ENCODE measurements at places on chromosomes 13 and 19.

GRCh38 chr13:75896271-75896670 is 260.1 kb downstream of the LMO7 start:
- DNase-seq, result no peak

DNA sequence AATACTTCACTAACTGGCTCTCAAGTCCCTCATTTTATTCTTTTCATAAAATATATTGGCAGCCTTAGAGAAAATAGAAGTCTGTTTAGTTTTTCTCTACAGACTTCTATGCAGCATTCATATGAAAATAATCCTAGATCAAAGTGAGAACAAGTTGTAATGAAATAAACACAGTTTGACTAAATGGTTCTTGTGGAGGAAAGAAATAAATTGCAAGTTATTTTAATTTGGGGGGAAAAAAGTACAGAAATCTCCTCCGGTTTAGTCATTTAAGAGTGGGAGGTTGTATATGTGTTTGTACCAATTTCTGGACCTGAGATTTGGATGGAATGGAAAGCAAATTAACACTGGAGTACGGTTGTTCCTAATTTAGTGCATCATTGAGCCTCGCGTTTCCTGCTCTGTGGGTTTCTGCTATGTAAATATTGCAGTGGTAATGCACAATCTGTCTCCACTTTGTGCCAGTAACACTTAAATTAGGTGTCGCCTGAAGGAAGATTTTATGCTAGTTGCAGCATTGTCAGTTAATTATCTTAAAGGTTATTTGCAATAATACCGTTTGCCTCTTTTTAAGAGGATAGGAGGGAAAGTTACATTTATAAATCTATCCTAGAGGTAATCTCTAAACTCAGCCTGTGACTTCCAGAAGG is 100.2 kb downstream of the ZIC5 start:
- DNase-seq, result no peak

- DNase-seq, result no peak
These were observed 826.7 kb downstream of the DIAPH3 start for GRCh38 chr13:59337070-59337469.

DNA sequence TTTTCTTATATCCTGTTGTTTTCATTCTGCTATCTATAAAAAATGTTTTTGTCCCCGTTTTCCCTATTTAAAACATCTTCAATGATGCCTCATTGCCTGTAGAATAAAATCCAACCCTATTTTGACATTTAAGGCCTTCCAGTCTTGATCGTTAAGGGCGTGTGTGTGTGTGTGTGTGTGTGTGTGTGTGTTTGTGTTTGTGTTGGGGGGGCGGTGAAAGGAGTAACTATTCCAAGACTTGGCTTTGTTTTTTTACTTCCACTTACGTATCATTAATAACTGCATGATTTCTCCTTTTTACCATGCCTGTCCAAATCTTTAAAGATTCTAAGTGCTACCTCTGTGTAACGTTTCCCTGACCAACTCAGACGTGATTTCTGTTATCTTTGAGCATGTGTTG is 784 bp downstream of the PIBF1 start:
- no peak for DNase-seq

DNA sequence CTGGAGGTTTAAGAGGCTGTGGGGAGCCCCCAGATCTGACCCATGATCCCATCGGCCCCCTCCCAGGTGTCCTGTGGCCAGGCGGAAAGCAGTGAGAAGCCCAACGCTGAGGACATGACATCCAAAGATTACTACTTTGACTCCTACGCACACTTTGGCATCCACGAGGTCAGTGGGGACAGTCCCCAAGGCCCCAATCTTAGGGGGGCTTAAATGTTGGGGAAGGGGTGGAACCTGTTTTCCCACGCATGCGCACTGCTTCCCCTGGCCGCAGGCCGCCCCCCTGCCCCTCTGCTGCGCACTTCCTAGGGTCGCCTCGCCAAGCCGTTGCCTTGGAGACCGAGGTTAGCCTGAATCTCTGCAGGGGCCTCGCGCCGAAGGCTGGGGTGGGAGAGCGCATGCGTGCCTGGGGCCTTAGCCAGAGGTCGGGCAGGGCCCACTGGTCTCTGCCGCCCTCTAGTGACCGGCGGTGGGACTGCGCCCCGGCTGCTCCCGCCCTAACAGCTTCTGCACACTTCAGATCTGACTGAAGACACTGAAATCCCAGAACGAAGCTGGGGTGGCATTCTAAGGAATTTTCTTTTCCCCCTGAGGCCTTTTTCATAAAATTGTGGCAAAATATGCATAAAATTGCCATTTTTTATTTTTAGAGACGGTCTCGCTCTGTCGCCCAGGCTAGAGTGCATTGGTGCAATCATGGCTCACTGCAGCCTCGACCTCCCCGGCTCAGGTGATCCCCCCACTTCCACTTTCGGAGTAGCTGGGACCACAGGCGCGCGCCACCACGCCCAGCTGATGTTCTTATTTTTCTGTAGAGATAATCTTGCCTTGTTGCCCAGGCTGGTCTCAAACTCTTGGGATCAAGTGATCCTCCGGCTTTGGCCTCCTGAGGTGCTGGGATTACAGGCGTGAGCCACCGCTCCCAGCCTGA is 3.6 kb downstream of the PRMT1 start:
- DNase-seq, result peak; percentile 93

- peak; percentile 32 for DNase-seq
These were observed 17.4 kb upstream of the KCTD12 start for GRCh38 chr13:76903544-76904162.

DNA sequence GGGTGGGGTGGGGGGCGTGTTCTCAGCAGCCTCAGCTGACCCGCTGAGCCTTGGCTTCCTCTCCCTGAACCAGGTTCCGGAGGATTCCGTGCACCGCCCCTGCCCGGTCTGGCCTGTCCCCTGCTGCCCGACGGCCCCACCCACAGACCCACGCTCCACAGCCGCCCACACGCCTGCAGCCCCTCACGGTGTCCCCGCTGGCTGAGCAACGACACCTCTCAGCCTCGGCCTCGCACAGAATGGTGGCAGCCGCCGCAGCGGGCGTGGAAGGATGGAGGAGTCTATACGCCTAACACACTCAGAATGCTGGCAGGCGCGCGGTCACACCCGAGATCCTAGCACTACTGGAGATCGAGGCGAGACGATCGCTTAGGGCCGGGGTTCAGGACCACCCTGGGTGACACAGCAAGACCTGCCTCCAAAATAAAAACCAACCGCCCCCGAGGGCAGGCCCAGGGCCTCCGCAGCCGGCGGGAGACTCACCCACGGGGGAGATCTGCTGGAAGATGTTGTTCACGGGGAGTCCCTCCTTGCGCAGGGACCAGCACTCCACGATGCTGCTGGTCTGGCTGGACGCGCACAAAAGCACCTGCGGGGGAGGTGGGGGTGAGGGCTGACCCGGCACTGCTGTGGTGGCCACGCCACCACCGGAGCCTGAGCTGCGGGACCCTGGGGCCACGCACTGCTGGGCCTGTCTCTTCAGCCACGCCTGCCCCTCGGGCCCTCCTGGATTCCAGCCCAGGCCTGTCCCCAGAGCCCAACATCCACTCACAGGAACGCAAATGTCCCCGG is 8.4 kb downstream of the MED16 start:
- DNase-seq, result no peak

DNA sequence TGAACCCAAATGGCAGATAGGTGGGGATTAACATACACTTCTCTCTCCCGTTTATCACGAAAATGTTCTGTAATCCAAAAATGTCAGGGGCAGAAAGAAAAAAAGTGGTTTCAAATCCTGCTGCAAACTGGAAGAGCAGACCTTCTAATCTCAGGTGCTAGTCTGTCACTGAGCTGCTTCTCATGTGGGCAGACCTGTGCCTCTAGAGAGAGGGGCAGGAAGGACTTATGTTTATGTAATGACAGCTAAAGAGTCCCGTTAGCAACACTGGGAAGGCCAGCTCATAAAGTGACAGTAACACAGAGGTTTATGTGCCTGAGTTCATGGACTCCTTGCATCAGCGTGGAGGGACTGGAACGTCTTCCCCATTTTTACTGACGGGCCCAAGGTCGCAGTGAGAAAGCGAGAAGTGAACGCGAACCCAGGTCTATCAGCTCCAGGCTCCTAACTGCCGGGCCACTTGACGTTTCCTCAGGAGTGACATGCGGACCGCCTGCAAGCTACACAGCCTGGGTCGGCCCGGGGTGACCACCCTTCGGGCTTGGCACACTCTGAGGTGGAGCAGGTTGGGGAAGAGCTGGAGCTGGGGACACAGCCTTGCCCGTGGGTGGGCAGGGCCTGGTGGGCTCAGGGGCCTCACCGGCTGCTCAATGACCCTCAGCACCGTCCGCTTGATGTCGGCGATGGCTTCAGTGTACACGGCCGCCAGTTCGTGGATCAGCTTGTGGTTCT is 9.6 kb upstream of the RSPH6A start:
- no peak for DNase-seq

DNA sequence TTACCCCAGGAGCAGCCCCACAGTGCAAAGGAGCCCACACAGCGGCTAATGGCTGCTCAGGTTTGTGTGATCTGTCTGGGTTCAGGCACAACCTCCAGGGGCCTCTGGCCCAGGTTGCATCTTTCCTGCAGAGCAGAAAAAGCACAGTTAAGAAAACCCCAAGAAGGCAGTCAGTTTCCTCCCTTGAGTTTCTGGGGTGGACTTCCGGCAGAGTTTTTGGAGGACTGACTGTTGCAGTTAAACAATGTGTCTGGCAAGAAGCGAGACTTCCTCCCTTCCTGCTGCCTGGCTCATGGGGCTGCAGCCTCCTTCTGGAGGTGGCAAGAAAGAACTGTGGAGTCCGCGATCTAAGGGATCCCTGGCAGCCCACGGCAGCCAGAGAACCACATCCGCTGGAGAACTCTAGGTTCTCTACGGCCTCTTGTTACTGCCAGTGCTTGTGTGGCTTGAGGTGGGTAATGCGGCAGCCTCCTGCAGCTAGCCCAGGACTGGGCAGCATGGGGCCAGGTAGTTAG is 114.4 kb downstream of the ZDHHC20 start:
- DNase-seq, result no peak

DNA sequence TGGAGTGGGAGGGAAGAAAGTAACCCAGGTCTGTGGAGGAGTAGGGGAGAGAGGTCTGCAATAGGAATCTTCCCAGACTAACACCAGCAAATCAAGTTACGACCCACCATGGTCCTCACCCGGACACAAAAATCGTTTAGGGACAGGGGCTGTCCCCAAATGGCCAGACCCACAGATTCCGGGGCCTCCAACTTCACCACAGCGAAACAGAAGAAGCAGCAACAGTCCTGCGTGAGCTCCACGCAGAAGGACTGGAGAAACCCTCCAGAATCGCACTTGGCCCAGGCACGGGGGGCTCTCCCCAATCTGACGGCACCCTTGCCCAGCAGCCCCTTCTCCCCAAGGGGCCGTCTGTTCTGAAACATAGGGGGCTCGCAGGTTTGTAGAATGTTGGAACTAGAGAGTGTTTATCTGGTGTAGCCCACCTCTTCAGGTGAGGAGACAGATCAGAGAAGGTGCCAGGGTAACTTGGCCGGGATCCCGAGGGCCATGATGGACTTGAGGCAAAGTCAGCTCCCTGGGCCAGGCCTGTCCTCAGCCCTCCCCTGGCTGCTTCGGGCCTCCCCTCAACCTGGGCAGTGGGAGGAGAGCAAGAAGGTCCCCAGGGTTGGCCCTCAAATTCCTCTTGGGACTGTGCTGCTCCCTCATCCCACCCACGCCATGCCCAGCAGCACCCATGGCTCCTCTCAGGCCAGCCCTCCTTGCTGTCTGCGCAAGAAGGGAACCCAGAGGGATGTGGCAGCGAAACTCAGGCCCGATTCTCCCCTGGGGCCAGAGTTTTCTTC is 82.5 kb upstream of the GPR183 start:
- no peak for DNase-seq

GRCh38 chr19:11813703-11814028 is 407 bp upstream of the ZNF440 start:
- DNase-seq, result no peak

GRCh38 chr19:8731428-8732169 is 10.2 kb downstream of the OR2Z1 start:
- DNase-seq, result no peak

- DNase-seq, result peak; percentile 40
These were observed 8.9 kb upstream of the MYO1F start for GRCh38 chr19:8585894-8586750.

DNA sequence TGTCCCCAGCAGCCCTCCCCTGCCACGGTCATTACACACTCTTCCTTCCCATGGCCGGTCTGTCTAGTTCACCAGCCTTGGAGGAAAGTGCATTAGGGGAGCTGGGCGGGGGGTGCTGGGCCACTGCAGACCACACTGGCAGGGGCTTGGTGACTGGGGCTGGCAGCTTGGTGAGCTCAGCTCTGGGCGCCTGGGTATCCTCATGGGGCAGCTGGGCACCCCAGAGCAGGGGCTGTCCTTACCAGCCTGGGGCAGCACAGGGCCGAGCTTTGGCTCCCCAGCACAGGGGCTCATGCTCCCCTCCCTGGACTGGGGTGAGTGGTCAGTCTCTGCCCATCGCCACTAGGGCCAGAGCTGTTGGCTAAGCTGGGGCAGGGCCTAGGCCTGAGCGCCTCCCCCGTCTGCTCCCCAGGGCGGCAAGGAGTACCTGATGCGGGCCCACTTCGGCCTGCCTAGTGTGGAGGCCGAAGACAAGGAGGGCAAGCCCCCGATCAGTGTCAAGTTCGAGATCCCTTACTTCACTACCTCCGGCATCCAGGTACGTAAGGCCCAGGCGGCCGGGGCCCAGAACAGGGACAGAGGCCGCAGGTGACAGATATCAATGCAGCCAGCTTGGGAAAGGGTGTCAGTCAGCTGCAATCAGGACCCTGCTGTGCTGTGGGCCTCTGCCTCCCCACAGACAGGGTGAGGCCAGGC is 35.5 kb downstream of the AP1M1 start:
- no peak for DNase-seq

DNA sequence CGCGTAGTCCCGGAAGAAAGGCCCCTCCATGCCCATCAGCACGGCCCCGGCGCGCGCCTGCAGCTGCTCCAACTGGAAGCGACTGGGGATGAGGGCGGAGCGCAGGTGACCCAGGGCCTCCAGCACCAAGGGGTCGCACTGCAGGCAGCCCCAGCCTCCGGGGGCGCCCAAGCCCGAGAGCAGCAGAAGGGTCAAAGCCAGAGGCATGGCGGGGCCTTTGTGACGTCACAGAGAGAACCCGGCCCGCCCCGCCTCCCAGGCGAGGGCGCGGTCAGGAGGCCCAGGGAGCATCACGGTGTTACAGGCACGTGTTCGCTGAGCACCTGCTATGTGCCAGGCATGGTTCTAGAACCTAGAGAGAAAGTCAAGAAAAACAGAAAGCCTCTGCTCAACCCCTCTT is at the start of gene IZUMO2:
Gene IZUMO2, minus strand, starts transcription at position 294 of the 400 bp plus-strand sequence. Its CDS starts 87 bp downstream, at position 207.
- no peak for DNase-seq

GRCh38 chr19:2758601-2759313 is 18.9 kb upstream of the SLC39A3 start:
- no peak for DNase-seq

DNA sequence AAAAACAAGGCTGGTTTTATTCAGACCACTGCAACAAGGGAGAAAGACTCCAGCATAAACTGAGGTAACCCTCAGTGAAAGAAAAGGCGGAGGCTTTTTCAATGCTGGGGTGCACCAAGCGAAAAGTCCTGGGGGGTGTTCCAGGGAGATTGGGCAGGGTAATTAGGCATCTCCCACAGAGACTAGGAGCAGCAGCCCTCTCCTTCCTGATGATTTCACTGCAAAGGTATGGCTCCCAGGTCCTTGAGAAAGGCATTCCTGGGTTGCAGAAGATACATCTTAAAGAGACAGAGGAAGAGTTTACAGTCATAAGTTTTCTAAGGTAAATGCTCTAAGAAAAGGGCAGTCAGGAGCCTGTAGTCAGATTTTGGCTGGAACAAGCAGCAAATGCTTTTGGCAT is 412.0 kb downstream of the FOXO1 start:
- DNase-seq, result no peak

- DNase-seq, result no peak
These were observed 358.1 kb downstream of the MYO16 start for GRCh38 chr13:108987517-108987916.

Measured in stimulated activated CD4-positive, alpha-beta T cell treated with anti-CD3 and anti-CD28 coated beads, Interleukin-1b, Interleukin-23, amount 100 ng/mL, for 24 hours (primary cell).